Cortex of kidney (tissue), 1 donor: ENCODE measurements at places on chromosomes 12 and 14.

GRCh38 chr12:3129301-3130056 is 52.3 kb downstream of the TSPAN9 start:
- DNase-seq: no peak

DNA sequence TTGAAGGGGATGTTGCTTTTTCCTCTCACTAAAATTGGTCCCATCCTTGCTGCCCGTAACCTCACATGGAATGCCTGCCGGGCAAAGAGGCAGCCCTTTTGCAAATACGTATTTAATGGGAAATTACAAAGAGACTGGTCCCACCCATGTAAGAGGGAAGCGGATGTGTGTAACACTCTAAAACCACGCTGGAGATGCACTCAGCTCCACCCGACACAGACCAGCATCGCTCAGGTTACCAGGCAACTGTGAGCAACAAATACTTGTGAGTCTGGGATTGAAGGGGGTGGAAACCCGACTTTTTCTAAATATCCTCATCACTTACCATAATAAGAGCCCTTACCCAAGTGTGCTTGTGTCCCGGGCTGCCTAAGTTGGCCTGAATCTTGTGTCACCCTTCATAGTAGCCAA is 47.7 kb downstream of the ELK3 start:
- no peak for DNase-seq

GRCh38 chr14:23942587-23942986 is 11.0 kb upstream of the DHRS4 start:
- DNase-seq: no peak

GRCh38 chr12:5718680-5719079 is 226.4 kb downstream of the ANO2 start:
- DNase-seq: no peak

DNA sequence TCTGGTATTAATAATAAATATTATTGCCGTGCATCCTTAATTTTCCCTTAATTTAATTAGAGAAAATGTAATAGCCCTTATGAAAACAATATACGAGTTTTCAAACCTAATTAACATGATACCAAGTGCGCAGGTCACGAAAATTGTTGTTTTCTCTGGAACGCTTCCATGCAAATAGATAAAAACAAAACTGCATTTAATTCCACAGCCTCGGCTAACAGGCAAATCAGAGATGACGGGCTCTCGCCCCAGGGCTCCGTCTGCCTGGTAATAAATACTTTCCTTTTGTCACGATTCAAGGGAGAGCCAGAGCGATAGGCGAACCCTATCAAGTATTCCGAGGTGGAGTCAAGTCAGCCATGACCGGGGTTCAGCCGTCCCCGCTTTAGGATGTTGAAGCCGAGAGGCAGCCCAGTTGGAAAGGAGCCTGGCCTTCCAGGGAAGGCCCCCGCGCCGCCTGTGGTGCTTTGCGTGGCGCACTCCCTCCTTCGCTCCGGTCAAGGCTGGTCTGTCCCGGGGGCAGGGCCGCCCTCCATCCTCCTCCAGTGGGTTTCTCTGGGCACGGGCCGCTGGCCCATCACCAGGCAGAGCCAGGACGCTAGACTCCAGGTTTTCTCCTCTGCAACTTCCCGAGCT is 137.8 kb upstream of the GSC start:
- no peak for DNase-seq

- DNase-seq: no peak
Measured at GRCh38 chr12:51443573-51443972, 18.9 kb downstream of the SLC4A8 start.

- DNase-seq: no peak
Measured at GRCh38 chr12:77609016-77609415, 221.7 kb upstream of the NAV3 start.

DNA sequence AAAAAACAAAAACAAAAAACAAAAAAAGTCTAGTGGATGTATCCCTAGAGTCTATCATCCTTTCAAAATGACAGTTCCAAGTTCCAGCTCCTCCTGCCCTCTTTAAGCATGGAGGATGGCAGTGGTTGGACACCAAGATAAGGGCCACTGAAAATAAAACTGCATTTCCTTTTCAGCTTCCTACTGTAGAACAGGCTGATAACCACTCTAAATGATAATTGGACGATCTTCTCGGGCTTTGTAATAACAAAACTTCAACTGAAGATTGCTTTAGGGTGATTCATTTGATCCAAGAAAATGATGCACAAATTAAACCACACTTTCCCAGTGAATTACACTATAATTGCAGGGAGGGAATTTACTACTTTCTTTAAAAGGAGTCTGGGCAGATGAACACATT is 42.2 kb upstream of the CRACR2A start:
- DNase-seq: no peak

GRCh38 chr12:101775816-101776215 is 36.6 kb upstream of the SYCP3 start:
- DNase-seq: no peak

DNA sequence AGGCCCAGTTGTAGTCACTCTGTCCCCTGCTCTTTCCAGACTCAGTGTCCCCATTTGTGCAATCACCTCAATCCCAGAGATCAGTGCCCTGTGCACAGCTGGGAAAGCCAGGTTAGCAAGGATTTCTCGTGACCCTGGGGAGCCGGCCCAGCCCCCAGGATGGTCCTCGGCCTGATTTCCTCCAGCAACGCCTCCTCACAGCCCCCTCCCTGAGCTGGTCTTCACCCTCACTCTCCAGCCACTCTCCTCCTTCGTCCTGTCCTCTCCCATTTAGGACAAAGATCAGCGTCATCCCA is 194.8 kb upstream of the C14orf180 start:
- no peak for DNase-seq

GRCh38 chr14:47220096-47220495 is 455.3 kb downstream of the MDGA2 start:
- DNase-seq: no peak

GRCh38 chr12:109461049-109461845 is 15.9 kb downstream of the KCTD10 start:
- no peak for DNase-seq

DNA sequence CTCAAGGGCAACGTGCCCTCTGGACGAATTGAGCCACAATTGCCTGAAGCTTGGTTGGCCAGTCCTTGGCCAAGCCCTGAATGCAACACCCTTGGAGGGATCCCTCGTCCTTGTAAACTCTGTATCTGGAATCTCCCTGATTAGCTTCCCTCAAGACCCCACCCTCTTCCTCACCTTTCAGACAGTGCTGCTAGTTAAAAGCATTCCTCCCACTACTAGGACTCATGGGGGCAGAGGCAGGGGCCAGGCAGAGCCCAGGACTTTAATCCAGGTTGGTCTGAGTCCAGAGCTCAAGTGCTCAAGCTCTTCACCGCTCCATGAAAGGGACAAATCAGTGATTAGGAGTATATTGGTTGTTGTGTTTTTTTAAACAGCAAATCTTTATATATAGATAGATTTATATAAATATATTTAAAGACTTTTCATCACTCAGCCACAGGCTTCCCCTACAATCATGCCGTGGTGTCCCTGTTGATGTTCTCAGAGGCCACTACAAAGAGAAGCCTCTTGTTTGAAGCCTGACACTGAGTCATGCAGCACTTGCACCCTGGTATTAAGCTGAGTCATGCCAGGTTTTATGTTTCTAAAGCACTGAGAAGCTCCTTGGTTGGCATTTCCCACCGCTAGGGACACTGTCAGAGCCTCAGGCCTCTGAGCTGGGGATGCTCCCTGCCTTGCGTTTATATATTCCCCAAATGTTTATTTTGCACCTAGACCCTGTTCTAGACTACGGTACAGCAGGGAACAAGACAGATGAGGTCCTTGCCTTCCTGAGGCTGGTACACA is 53.8 kb upstream of the GSC start:
- no peak for DNase-seq

- DNase-seq: no peak
Measured at GRCh38 chr14:31902002-31902401, 175.1 kb upstream of the ARHGAP5 start.

GRCh38 chr12:67909681-67910080 is 79.6 kb upstream of the IFNG-AS1 start:
- DNase-seq: no peak

- no peak for DNase-seq
Measured at GRCh38 chr12:68397566-68398158, 65.5 kb upstream of the MDM1 start.

- DNase-seq: no peak
Measured at GRCh38 chr14:44369401-44370123, 137.5 kb downstream of the FSCB start.
